ENCODE measurements at places on chromosomes 2 and 18.

GRCh38 chr2:28420722-28421121 lies 28.1 kb downstream of the FOSL2 start:
- no peak for DNase-seq

- no peak for DNase-seq
Observed at GRCh38 chr2:165757906-165758675, 36.0 kb downstream of the GALNT3 start.

- DNase-seq = no peak
Observed at GRCh38 chr2:65456064-65456463, 23.7 kb upstream of the SPRED2 start.

GRCh38 chr2:170503971-170504809 lies 210.9 kb upstream of the SP5 start:
- DNase-seq = no peak

GRCh38 chr2:48120112-48120511 lies 213.8 kb upstream of the FBXO11 start:
- no peak for DNase-seq

DNA sequence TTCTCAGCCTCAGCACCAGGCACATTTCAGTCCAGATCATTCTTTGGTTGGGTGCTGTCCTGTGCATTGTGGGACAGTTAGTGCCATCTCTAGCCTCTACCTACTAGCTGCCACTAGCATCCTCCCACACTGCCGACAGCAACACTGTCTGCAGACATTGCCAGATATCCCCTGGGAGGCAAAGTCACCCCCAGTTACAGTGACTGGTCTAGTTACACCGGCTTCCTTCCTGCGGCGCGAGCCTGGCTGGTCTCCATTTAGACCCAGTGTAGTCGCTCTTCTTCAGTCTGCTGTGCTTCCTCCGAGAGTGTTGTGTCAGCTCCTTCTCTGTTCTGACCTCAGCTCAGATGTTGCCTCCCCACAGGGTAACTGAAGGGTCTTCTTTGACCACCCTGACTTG lies 283.1 kb downstream of the PHLPP1 start:
- no peak for DNase-seq
